ENCODE measurements at places on chromosomes 6 and 20.

GRCh38 chr20:54250691-54251090, 42.8 kb downstream of the PFDN4 start:
- DNase-seq: no peak

DNA sequence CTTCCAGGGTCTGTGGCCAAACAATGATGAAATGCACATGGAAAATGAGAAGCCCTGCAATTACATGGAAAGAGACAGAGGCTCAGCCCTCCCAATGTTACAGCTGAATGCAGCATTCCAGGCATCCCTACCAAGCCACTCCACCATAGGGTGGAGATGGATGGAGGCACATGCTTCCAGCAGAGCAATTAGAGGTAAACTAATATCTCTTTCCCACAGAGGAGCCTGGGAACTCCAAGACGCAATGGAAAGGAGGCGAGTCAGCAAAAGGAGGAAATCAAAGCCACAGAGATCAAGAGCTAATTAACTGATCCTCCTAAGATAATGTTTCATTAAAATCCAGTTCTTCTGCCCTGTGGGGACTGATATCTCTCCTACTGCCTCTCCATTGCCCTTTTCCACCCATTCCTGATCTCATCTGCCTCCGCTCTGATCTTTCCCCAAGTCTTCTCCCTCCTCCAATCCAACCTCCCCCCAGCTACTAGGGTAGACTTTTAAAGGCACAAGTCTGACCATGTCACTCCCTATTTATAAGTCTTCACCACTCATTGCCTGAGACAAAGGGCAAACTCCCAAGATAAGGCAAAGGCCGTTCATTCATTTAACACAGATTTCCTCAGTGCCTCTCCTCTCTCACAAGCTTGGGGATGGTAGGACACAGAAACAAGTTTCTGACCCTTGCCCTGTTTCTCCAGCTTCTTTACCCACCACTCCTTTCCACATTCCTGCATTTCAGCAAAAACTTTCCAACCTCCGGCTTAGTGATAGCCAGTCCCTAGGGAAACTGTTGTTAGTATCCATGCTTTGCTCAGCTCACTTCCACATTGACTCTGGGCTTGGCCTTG, 14.3 kb upstream of the KCNB1 start:
- no peak for DNase-seq

DNA sequence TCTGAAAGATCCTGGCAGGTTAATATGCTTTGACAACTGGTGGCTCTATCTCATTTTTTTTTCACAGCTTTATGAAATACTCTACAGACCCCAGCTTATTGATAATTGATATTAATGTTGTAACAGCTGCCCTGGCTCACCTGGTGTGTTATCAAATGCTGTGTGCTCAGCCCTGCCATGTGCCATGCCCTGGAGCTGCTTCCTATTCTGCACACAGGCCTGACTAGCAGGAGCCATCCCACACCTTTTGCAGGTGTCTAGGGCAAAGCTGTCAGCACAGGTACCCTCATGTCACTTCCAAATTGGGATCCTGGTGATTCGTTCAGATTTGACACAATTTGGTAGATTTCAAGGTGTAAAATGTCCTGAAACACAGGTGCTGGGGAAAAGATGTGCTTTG, 254.6 kb upstream of the MAN1A1 start:
- no peak for DNase-seq

- DNase-seq: no peak
These were observed 11.2 kb upstream of the SERPINB6 start for GRCh38 chr6:2982426-2983117.

GRCh38 chr6:163354761-163355425, 59.6 kb upstream of the QKI start:
- no peak for DNase-seq

- DNase-seq: no peak
These were observed 14.0 kb upstream of the NT5E start for GRCh38 chr6:85435851-85436250.

- no peak for DNase-seq
These were observed at the start of gene EBF4 for GRCh38 chr20:2692036-2692885. Gene EBF4 (plus strand): TSS chr20:2692780. CDS start chr20:2693646, 866 bp downstream.

GRCh38 chr20:41476013-41476441, 109.4 kb upstream of the EMILIN3 start:
- no peak for DNase-seq

DNA sequence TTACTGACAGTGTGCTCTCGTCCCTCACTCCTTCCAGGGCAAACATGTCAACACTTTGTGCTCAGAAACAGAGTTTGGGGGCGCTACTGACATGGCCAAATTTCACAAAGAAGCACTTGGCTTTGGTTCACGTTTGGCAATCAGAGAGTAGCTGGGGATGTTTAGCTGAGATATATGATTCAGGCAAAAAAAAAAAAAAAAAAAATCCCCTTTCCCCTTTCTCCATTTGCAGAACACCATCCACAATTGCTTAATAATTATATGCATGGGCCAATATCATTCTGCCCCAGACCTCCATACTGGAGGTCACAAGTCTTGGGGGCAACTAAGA, 128.4 kb upstream of the ADGRF1 start:
- no peak for DNase-seq

- DNase-seq: no peak
These were observed 523 bp upstream of the COX7A2 start for GRCh38 chr6:75244063-75244584.

DNA sequence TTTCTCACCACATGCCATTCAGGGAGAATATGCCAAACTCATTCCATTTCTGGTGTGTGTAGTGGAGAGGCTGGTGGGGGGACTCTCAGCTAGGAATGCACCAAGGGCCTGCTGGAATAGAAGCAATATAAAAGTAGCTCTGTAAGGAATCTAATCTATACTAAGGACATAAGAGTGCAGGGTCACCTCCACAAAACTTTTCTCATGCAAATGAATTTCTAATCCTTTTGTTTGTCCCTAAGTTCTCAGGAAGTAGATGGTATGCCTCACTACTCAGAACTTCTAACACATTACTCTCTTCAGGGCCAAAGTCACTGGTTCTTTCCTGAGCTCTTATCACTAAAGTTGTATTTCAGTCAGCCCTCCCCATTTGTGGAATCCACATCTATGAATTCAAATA, 427.2 kb downstream of the C6orf118 start:
- no peak for DNase-seq

DNA sequence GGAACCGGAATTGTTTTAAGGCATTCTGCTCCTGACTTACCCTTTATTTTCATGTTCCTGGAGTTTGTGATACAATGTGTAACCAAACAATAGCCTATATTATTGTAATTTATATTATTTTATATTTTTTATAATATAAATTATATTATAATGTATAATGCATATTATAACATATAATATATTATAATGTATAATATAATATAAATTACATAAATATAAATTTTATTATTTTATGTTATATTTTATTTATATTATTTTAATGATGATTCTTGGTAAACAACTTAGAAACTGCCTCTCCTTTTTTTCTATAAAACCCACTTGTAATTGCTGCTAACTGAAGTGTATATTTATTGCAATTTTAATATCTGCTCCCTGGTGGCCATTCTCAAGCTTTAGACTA, 629.1 kb downstream of the MMUT start:
- no peak for DNase-seq

GRCh38 chr20:8287340-8287739, 155.3 kb downstream of the PLCB1 start:
- DNase-seq: no peak

- no peak for DNase-seq
These were observed 287.2 kb downstream of the TAF4 start for GRCh38 chr20:61778495-61778863.

- DNase-seq: no peak
These were observed 163.3 kb upstream of the MARCKS start for GRCh38 chr6:113693851-113694250.
